Cortex of kidney (tissue), 1 donor: ENCODE measurements at places on chromosomes 7 and 10.

DNA sequence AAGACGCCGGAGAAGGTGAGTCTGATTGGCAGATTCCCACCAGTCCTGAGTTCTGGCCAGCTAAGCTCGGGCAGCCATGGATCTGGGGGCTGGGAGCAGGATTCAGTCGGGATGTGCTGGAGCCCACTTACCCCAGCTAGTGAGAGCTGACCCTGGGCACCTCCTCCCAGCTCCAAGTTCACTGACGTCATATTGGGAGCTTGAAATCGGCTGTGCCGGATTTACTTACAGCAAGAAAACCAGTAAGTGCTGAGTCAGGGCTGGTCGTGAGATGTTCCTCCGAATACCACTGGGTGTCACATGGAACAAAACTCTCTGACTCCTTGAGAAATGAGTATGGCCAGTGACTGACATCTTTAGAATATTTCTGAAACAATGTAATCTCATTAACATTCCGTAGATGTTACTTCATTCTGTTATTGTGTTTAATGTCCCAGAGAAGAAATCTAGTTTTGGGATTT lies 621.2 kb downstream of the SDK1 start:
- DNase-seq: no peak

DNA sequence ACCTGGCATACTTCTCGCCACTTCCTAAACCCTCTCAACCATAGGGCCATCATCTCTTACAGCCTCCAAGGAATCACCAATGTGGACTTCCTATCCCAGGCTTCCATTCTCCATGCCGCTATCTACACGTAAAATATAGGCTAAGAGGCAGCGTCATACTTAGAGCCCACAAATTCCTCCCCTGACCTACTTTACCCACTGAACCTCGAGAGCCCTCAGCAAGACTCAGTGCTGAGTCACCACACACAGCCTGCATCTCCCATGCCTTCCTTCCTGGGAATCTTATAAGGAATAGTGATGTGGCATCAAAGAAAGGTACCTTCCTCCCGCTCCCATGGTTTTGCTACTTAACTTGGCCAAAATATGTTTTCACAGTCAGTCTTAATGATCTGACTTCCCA lies 435.6 kb upstream of the NFE2L3 start:
- DNase-seq: no peak

DNA sequence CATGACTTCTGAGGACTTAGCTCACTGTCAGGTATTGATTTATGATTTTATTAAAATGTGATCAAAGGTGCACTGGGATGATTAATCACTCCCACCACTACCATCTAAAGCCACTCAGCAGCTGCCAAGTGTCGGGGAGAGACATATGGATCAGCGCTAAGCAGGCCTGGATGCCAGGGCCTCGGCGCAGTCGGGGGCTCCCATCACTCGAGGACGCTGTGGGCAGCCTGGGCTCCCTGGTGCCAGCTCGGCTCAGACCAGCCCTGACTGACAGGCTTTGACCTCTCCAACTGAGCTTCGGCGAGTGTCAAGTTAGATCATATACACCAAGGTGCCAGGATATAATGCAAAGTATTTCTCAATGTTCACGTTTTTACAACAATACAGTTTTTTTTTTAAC lies 267.7 kb downstream of the ACTR3B start:
- DNase-seq: no peak

- no peak for DNase-seq
Measured at GRCh38 chr10:9561821-9562505, 1455.7 kb upstream of the CELF2 start.

- no peak for DNase-seq
Measured at GRCh38 chr10:86367152-86367951, 757 bp upstream of the GRID1 start.

DNA sequence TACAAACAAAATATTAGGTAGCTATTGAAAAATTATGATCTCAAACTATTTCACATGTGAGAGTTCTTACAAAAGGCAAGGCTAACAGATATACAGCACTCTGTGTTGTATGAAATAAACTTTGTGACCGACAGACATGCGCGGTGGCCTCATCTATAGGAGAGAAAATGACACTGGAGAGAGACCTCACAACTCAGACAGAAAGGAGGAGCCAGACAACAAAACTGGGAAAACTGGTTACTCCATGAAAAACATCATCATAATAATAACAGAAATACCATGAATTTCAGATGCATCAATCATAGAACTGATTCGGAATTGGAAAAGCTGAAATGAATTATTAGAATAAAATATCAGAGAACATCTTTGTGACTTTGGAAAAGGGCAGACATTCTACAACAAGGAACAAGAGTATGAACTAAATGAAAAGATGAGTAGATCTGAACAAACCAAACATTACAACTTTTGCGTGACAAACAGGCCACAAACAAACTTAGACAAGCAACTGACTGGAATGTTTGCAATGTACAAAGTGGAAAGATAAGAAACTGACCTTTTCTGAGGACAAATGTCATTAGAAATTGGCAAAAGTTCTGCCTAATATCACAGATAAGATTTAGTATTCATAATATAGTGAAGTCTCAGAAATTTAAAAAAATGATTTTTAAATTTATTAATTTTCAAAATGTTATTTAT lies 69.3 kb downstream of the TNS3 start:
- DNase-seq: no peak

DNA sequence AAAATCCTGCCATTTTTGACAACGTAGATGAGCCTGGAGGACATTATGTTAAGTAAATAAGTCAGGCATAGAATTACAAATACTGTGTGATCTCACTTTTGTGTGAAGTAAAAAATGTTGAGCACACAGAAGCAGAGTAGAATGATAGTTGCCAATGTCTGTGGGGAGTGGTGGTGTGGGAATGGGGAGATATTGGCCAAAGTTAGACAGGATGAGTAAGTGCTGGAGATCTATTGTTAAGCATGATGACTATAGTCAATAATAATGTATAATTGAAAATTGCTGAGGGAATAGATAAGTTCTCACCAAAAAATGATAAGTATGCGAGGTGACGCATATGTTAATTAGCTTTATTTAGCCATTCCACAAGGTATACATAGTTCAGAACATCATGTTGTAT lies 92.0 kb downstream of the GPR85 start:
- DNase-seq: no peak

DNA sequence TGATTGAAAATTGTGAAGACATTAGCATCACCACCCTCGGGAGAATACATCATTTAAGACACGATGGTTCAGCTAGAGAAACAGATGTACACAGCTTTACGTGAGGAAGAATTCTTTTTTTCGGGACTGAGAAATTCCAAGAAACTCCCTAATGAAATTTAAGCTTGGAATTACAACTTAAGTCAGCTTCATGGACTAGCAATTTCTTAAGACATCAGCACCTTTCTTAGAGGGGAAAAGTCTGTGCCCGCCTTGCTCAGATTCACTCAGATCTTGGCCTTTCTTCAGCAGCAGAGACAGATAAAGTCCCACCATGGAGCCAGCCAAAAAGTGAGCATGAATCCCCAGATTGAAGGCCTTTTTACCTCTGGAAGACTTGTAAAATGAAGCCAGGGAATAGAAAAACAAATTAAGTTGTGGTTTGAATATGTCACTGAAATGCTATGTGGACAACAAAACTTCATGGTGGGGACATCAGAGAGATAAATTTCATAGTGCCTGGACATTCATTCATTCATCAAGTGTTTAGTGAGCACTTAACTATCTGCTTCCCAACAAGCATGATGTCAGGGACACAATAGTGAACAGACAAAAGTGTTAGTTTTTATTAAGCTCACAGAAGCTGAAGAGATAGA lies 32.1 kb downstream of the PRKG1 start:
- no peak for DNase-seq

GRCh38 chr10:47321521-47322195 lies 596 bp upstream of the GDF2 start:
- DNase-seq: no peak

GRCh38 chr7:15737601-15738000 lies 51.1 kb upstream of the MEOX2 start:
- no peak for DNase-seq

GRCh38 chr7:134831862-134832261 lies 52.4 kb downstream of the CALD1 start:
- DNase-seq: no peak

GRCh38 chr10:1400101-1401070 lies 336.9 kb downstream of the ADARB2 start:
- DNase-seq: no peak

DNA sequence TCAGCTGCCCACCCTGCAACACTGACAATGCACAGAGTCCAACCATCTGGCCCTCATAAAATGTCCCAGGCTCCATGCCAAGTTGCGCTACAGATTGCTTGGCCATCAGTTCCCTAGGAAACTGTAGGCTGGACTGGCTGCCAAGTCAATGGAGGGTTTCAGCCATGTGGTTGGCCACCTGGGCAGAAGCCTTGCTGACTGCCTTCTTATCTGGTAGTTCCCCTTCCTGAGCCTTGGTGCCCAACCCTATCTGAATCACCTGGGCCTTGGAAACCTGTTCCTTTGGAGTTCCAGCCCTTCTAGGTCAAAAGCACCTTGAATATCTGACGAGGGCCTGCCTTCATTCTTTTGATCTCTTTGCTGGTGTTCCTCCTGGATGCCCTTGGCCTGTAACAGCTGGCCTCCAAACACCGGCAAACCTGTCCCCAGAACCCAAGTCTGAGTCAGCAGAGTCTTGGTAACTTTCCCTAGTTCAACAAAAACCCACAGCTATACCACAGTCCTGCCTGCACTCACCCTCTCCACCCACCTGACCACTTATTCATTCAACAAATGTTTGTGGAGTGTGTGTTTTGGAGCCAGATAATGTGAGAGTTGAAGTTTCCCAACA lies 37.4 kb upstream of the KDM7A start:
- DNase-seq: no peak

GRCh38 chr10:78148961-78149612 lies 115.4 kb downstream of the RPS24 start:
- DNase-seq: no peak

- no peak for DNase-seq
Measured at GRCh38 chr7:34157137-34157536, 251.8 kb downstream of the BMPER start.

- no peak for DNase-seq
Measured at GRCh38 chr10:89255793-89256192, 4.2 kb upstream of the LIPA start.

GRCh38 chr10:80691441-80691840 lies 153.7 kb downstream of the SH2D4B start:
- DNase-seq: no peak

DNA sequence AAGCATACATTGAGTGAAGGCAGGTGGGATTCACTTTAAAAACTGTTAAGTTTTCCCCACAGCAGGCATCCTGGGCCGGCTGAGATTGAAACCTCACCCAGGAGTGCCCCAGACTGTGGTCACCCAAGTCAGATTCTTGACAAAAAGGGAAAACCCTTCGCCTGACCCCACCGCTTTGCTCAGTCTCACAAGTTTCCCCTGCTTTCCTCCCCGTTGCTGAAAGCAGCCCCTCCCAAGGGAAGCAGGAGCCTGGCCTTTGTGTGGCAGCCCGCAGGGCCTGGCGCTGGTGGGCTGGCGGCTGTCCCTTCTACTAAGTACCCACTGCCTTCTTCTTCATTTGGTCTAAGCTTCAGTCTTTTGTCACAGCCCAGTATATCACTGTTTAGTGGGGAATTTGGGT lies 16.0 kb downstream of the RNF32 start:
- DNase-seq: no peak

DNA sequence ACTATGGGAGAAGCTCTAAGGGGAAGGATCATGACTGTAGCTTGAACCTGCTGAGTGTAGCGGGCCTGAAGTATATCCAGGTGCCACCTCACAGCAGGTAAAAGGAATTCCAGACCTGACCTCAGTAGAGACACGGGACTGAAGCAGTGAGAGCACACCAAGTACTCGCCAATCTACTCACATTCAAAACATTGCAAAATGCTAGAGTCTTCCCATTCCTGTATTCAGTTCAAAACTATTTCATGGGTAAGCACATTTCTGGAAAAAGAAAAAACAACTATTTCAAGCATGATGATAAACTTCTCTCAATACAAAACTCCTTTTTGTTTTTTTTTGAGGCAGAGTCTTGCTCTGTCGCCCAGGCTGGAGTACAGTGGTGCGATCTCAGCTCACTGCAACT lies 121.9 kb upstream of the AUTS2 start:
- DNase-seq: no peak

- DNase-seq: no peak
Measured at GRCh38 chr10:14975672-14976273, 16.6 kb downstream of the MEIG1 start.

GRCh38 chr10:30782537-30783461 lies 153.2 kb upstream of the LYZL2 start:
- no peak for DNase-seq

DNA sequence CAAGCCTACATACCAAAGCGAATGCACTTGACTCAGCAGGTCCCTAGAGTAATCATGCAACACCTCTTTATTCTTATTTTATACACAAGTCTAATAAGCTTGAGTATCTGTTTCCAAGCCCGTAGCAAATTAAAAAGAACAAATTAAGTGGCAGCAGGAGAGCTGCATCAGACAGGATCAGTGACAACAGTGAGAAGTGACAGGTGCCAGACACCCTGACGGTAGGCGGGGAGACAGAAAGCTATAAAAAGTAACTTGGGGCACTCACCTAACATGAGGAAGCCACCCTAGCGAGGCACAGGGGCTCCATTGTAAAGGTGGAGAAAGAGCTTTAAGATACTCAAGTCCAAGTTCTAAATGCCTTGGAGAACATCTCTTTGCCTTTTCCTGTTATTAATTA lies 174.2 kb downstream of the PLXNA4 start:
- DNase-seq: no peak
